ENCODE measurements at places on chromosomes 7 and 10.

DNA sequence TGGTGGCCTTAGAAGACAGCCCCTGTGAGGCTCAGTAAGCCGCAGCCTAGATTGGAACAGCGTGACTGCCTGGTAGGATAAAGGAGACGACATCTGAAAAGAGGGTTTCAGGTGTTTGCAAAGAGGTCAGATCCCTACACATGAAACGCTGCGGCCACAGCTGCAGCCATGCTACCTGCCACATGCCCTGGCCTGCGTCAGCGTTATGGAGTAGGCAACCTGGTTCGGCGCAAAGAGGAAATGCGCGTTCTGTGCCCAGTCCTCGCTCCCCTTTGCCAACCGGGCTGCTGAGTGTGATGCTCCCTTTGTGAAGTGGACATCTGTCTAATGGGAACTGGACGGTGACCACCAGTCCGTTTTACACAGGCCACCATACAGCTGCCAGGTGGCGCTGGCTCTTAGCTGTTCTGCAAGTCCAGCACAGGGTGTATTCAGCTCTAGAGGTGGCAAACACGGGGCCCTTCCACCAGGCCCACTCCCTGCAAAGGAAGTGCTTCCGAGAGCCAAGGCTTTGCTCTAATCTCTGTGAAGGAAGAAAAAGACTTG is 160.3 kb downstream of the CELF2 start:
- DNase-seq = no peak

DNA sequence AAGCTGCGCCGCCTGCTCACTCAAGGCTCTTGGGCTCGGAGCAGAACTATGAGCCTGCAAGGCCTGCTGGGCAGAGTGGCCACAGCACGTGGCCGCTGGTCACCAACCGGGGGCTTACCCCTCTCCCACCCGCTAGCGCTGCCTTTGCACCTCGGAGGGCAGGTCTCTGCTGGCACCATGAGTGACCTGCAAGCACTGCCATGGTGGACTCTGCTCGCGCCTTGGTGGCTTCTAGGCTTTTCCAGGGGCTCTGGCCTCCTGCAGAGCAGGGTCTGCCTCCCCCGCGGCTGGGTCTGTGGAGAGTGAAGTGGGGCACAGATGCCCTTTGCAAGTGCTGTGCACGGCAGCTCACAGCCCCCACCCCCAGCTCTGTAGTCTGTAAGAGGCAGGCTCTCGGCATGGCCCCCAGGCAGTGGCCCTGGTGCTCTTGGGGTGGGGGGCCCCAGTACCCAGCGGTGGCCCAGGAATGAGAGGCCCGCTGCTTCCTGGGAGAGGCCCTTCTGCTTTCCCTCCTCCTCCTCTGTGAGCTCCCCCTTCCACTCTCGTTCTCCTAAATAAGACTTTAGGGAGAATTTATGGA is 119.6 kb downstream of the INPP5A start:
- no peak for DNase-seq

DNA sequence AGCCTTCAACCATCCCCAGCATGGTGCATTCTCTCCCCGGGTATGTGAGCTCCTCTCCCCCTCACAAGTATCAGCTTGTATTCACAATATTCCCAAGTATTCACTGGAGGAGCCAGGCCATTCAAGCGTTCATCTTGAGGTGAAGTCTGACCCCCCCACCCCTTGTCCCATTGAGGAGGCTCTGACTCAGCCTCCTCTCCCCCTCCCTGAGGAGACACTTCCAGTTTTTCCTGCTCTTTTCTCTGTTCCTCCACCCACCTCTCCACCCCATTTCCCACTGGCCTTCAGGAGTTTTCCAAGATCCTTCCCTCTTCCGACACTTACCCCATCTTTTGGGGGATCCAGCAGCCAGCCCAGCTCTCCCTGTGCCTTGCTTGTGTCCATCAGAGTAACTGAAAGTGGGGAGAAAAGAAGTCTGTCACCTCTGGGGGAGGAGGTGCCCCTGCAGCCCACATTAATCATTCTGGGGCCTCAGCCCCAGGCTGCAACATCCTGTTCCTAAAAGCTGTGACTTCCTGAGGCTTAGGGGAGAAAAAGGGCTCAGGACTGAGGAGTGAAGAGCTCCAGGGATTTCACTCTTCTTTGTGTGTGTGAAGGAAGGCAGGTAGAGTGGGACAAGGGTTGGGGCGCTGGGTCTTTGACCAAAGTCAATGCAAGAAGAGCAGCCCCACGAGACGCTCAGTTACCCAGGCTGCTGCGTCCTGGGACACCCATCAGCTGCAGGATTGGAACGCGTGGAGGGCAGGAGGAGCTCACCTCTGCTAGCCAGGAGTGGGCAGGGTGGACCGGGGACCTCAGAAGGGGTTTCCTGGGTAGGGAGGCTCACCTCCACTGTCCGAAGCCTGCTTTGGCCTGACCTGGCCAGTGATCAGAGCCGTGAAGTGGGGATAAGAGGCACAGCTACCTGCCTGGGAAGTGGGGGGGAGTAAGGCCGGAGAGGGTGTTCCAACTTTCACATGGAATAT is 1.1 kb downstream of the EPHA1 start:
- DNase-seq = no peak

DNA sequence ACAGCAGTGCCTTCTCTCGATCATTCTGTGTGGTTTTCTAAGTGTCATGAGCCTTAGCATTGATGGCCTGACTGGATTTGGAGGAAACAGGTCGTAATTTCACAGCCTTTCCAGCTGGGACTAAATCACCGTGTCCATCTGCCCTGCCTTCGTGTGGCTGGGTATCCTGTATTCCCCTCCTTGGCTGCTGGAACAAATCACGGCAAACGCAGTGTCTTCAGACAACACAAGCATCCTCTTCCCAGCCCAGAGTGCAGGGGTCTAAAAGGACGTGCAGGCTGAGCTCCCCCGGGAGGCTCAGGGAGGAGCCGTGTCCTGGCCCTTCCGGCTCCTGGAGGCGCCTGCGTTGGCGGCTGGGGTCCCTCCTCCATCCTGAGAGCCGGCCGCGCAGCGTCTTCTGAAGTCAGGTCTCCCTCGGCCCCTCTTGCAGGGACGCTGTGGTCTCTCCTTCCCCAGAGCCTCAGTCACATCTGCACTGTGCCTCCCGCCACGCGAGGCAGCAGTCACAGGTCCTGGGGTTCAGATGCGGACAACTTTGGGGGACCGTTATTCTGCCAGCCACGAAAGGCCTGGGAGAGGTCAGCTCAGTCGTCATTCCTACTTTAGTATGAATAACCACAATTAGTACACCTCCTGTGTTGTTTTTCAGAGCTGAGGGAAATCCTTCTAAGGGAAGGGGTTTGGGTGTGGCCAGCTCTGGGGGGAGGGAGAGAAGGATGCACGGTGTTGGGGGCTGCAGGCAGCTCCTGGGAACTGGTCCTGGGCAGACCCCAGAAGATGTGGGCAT is 41.1 kb downstream of the FAM20C start:
- DNase-seq = no peak

- DNase-seq = no peak
These were observed 9.4 kb upstream of the CRTAC1 start for GRCh38 chr10:98039690-98040381.

DNA sequence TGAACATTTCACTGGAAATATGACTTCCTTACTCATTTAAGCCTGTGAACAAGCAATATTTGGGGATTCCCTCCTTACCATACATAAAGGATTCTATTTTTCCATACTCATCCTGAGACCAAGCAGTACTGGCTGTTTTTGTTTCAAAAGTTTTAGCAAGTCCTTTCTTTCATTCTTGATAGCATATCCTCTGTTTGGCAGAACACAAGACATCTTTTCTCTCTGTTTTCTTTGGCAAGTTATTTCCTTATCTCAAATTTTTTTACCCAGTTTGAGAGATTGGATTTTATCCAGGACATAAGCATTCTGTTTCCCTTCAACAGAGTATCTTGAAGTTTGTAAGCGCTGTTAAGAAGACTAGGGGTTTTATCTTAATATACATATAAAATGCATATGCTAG is 3.0 kb upstream of the WASL start:
- no peak for DNase-seq
